Stimulated activated CD8-positive, alpha-beta memory T cell treated with anti-CD3 and anti-CD28 coated beads, Interleukin-12 subunit alpha, Interleukin-12 subunit beta, amount 100 ng/mL, for 1 hour (primary cell): ENCODE measurements at places on chromosomes 6 and 20.
A peak's percentile ranks its signal among the peaks of the same experiment; 100 is the strongest.

GRCh38 chr20:23231561-23232218 lies 118.9 kb upstream of the NXT1 start:
- DNase-seq = no peak

- no peak for DNase-seq
These were observed 20.9 kb upstream of the SMOC2 start for GRCh38 chr6:168420084-168420483.

GRCh38 chr20:23397961-23398360 lies 23.3 kb downstream of the NAPB start:
- DNase-seq = no peak

- no peak for DNase-seq
These were observed 30.9 kb upstream of the ENPP5 start for GRCh38 chr6:46201702-46202101.

- no peak for DNase-seq
These were observed 13.6 kb downstream of the PERP start for GRCh38 chr6:138093632-138094031.

DNA sequence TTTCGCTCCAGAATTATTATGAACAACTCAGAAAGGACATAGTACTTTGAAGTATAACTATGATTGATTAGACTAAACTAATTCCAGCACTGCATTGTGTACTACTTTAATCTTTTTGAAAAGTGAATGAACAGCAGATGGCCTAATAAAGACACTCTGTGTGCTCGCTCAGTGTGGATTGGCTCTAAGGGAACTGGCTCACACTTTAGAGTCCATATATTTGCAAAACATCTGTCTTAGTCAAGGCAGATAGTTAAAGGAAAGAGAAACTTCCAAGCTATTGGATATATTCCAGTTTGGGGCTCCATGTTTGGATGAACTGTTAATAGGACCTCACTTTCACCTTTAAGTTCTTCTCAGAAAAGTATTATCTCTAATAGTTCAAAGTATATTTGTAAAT lies 218.9 kb downstream of the EYA4 start:
- DNase-seq = no peak

GRCh38 chr6:69487688-69488087 lies 309.1 kb downstream of the LMBRD1 start:
- no peak for DNase-seq

- no peak for DNase-seq
These were observed 10.5 kb upstream of the ANGPT4 start for GRCh38 chr20:926670-927069.

GRCh38 chr6:129251669-129252376 lies 368.9 kb downstream of the LAMA2 start:
- DNase-seq = peak; percentile 1

GRCh38 chr20:45187693-45188092 lies 13.0 kb downstream of the PI3 start:
- DNase-seq = no peak

GRCh38 chr6:162973151-162973872 lies 245.5 kb downstream of the PACRG start:
- no peak for DNase-seq

DNA sequence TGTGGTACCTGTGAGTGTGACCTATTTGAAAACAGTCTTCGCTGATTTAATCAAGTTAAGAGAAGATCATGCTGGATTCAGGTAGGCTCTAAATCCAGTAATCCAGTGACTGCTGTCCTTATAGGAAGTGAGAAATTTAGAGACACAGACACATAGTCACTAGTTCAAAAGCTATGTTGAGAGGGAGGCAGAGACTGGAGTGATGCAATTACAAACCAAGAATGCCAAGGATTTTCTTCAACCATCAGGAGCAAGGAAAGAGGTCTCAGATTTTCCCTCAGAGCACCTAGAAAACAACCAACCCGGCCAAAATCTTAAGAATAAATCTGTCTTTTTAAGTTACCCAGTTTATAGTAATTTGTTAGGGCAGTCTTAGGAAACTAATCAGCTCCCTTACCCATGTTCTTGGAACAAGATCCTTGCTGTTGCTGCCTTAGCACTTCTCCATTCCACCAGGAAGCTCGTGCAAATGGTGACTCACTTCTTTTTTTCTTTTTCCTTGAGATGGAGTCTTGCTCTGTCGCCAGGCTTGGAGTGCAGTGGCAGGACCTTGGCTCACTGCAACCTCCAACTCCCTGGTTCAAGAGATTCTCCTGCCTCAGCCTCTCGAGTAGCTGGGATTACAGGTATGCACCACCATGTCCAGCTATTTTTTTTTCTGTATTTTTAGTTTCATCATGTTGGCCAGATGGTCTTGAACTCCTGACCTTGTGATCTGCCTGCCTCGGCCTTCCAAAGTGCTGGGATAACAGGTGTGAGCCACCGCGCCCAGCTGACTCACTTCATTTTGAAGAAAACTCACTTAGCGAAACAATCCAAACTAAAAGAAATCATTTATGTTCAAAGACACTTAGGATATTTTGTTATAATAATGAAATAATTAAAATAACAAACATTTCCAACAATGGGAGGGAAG lies 34.4 kb upstream of the ZNF184 start:
- no peak for DNase-seq

GRCh38 chr6:14863902-14864850 lies 381.7 kb upstream of the JARID2 start:
- DNase-seq = no peak

GRCh38 chr6:56033401-56033800 lies 158.0 kb upstream of the BMP5 start:
- DNase-seq = no peak

- no peak for DNase-seq
These were observed 125.8 kb upstream of the CST7 start for GRCh38 chr20:24823176-24823784.

- DNase-seq = no peak
These were observed 62.6 kb downstream of the NRSN1 start for GRCh38 chr6:24188578-24189080.

GRCh38 chr20:57390604-57391438 lies at the start of gene RBM38:
TSS of gene RBM38 (plus strand) at chr20:57391396. CDS start at chr20:57391582, 186 bp downstream.
- peak; percentile 53 for DNase-seq

- no peak for DNase-seq
These were observed 668.2 kb upstream of the GJE1 start for GRCh38 chr6:141464490-141464889.

DNA sequence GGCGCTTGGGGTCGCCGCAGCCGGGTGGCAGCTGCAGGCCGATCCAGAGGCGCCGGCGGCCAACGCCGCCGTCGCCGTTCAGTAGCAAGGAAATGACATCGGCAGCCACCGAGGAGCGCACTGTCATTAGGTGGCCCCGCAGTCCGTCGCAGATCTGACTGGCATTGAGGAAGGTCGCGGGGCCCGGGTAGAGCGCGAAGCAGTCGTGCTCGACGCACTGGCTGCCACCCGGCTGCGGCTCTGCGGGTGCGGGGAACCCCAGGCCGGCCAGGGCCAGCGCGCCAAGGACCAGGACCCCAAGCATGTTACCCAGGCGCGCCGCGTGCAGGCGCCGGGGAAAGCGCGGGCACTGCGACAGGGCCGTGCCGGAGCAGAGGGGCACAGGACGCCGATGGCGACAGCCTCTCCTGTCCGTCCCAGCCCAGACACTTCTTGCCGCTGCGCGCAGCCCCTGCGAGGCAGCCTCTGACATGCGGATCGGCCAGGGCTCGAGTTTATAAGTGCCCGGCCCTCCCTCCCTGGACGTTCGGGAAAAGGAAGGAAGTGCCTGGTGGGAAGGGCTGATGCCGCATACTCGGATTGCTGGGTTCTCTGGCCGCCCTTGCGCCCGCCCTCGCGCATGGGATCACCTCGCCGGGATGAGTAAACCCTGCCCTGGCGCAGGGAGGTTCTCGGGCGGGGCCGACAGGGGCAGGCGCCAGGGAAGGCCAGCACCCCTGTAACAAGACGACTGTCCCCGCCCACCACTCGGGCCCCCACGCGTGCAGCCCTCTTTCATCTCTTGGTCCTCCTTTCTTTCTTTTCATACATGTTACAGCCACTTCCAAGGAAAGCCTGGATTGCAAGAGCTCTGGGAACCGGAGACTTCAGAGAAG lies at the start of gene THBD:
THBD (minus strand) TSS at position 472 of the 875 bp plus-strand sequence; CDS start at position 304, 168 bp downstream.
- no peak for DNase-seq

GRCh38 chr20:56928007-56928406 lies 298.9 kb downstream of the TFAP2C start:
- no peak for DNase-seq

- DNase-seq = no peak
These were observed 4.9 kb upstream of the ANKRD60 start for GRCh38 chr20:58233393-58233792.
